Colonic mucosa (tissue), 4 donors: ENCODE measurements at places on chromosomes 5 and 9.

DNA sequence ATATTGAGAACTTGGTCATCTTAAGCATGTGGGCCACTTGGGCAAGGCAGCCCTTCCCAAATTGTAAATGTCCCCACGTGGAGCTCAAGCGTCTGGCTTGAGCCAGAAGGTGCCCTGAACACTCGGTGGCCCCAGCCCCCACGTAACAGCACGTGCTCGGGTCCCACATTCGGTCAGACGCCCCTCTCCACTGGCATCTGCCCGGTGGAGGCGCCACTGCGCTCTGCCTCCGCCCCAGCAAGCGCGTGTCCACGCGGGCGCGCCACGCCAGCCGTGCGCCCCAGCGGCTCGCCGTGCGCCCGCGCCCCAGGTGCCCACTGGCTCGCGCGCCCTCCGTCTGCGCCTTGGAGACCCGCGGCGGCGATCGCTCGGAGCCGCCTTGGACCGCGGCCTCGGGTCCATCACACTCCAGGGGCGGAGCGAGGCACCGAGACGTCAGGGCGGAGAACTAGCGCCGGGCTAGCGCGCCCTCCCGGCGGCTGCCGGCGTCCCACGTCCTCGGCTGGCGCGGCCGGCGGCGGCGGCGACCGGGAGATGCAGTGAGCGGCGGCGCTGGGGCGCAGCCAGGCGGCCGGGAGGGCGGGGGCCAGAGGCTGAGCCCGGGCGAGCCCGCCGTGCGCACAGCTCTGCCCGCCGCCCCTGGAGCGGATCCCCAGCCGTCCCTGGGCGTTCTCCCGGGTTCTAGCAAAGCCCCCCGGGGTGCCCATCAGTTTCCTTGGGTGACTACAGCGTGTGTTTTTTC lies at the start of gene PALM2AKAP2:
PALM2AKAP2 (plus strand) TSS at position 488 of the 742 bp plus-strand sequence. CDS start 291 bp downstream, outside the sequence.
- no peaks in the 10 kb centered on the region for H3K36me3 ChIP-seq
- no peaks in the 10 kb centered on the region for H3K27me3 ChIP-seq
- peak within 1 kb of the TSS; percentile 38 for H3K4me3 ChIP-seq
- no peak within 1 kb of the TSS for H3K27ac ChIP-seq
- no peaks in the 10 kb centered on the region for H3K4me1 ChIP-seq

- no peaks in the 10 kb centered on the region for H3K27me3 ChIP-seq
- no peak for DNase-seq
- H3K36me3 ChIP-seq = no peaks in the 10 kb centered on the region
- no peaks in the 10 kb centered on the region for H3K4me1 ChIP-seq
- H3K27ac ChIP-seq = no peak overlapping the region
- H3K4me3 ChIP-seq = no peak overlapping the region
Measured at GRCh38 chr5:106331415-106331814, 1339.3 kb downstream of the EFNA5 start.

GRCh38 chr5:5011151-5011550 lies 129.0 kb upstream of the ADAMTS16 start:
- no peak overlapping the region for H3K4me3 ChIP-seq
- no peaks in the 10 kb centered on the region for H3K36me3 ChIP-seq
- no peak for DNase-seq
- no peak overlapping the region for H3K27ac ChIP-seq
- no peaks in the 10 kb centered on the region for H3K27me3 ChIP-seq

DNA sequence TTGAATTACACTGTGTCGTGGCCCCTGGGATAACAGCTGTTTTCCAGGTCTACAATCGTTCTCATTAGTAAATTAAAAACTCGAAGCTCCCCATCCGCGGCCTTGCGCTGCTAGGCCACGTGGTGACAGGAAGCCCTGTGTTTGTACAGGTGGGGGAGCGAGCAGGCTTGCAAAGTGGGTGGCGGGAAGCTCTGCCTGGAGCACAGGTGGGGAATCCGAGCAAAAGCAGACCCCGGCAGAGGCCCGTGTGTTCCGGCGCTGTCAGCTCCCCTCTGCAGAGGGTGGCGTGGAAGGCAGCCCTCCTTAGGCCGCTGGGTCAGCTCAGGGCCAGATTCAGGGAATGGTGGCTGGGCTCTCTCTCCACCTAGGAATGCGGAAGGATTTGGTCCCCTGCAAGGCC lies 59.5 kb upstream of the ERCC6L2 start:
- no peak overlapping the region for H3K27ac ChIP-seq
- H3K36me3 ChIP-seq = no peaks in the 10 kb centered on the region
- DNase-seq = no peak

DNA sequence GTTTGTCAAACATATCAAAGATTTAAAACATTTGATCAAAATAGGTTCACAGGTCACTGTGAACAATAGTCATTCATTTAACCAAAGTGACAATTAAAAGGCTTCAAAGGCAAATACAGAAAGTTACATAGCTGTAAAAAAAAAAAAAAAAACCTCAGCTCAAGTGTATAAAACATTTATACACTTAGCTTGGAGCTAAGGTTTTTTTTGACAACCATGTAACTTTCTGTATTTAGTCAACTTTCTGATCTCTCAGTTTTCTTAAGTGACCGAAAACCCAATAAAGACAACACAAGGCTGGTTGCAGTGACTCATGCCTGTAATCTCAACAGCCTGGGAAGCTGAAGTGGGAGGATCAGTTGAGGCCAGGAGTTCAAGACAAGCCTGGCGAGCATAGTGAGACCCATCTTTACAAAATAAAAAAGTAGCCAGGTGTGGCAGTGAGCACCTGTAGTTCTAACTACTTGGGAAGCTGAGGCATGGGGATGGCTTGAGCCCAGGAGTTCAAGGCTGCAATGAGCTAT lies 16.4 kb upstream of the UBTD2 start:
- no peak overlapping the region for H3K27ac ChIP-seq
- no peaks in the 10 kb centered on the region for H3K27me3 ChIP-seq
- no peak for DNase-seq
- no peaks in the 10 kb centered on the region for H3K36me3 ChIP-seq
- H3K4me3 ChIP-seq = no peak overlapping the region

DNA sequence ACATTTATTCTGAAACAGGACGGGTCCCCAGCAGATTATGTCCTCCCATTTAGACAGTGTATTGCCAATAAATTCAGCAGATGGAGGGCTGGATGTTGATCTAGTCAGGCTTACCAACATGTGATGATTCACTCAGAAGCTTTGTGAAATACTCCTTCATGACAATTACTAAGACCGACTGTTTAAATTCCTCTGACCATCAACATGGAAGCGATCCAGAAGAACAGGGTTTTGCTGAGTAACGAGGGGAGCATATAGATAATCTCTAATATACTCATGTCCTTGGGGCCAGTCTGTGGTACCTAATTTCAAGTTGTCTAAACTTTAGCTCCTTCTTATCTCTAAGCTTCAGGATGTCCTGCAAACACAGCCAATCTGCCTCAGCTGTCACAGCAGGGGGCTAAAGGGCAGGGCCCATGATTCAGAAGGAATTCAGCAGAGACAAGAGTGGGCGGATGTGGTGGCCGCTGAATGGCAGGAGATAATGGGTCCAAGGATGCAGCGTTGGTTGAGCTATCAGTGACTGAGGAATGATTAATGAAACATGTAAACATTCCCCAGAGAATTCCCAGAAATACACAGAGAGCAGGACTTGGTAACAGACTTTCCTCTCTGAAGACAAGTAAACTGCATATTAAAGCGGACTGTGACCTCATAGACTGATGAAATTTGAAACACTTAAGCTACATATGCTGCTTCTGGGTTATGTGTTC lies 109.4 kb downstream of the ANKRD55 start:
- no peaks in the 10 kb centered on the region for H3K27me3 ChIP-seq
- no peaks in the 10 kb centered on the region for H3K4me1 ChIP-seq
- H3K4me3 ChIP-seq = no peak overlapping the region
- peak; percentile 34 for DNase-seq
- H3K27ac ChIP-seq = peak overlapping the region; percentile 39
- no peaks in the 10 kb centered on the region for H3K36me3 ChIP-seq

DNA sequence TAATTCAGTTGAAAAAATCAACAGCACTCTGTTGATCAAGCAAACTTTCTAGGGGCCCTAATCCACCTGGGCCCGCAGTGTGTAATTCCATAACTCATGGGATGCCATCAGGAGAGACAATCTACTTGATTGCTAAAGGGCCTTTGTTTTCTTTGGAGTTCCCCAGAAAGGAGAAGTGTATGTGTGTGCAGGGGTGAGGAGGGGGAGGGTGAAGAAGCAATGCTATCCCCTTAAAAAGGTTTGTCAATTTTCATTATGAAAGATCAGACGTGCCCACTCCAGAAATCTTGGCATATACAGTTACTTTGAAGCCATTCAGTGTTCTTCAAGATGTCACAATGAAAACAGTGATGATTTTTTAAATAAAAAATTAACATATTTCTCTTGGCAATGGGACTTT lies 6.2 kb downstream of the PARP8 start:
- no peaks in the 10 kb centered on the region for H3K4me1 ChIP-seq
- no peak for DNase-seq
- H3K27me3 ChIP-seq = no peaks in the 10 kb centered on the region
- no peaks in the 10 kb centered on the region for H3K36me3 ChIP-seq
- H3K4me3 ChIP-seq = no peak overlapping the region

GRCh38 chr5:126384985-126385384 lies 38.2 kb upstream of the GRAMD2B start:
- DNase-seq = no peak
- H3K27me3 ChIP-seq = no peaks in the 10 kb centered on the region
- H3K4me3 ChIP-seq = no peak overlapping the region
- peak overlapping the region; percentile 24 for H3K27ac ChIP-seq
- H3K36me3 ChIP-seq = no peaks in the 10 kb centered on the region
- H3K4me1 ChIP-seq = peaks cover 6% of the 10 kb centered on the region

DNA sequence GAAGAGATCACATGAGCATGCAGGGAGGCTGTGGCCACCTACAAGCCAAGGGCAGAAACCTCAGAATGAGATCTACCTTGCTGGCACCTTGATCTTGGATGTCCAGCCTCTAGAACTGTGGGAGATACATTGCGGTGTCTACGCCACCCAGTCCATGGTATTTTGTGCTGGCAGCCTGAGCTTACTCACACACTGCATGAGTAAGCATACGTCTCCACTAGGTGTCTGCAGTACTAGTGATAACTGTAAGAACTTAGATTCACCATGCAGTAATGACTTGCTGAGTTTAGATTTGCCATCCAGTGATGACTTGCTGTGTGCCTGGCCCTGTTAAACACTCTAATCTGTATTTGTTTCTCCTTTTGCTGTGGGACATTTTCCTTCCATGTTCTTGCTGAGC lies 417.7 kb downstream of the GADD45G start:
- no peak overlapping the region for H3K4me3 ChIP-seq
- DNase-seq = no peak
- H3K4me1 ChIP-seq = no peaks in the 10 kb centered on the region
- H3K27me3 ChIP-seq = no peaks in the 10 kb centered on the region
- no peaks in the 10 kb centered on the region for H3K36me3 ChIP-seq
- H3K27ac ChIP-seq = no peak overlapping the region

GRCh38 chr9:115170358-115171073 lies 52.6 kb upstream of the TNC start:
- no peaks in the 10 kb centered on the region for H3K27me3 ChIP-seq
- H3K36me3 ChIP-seq = no peaks in the 10 kb centered on the region
- DNase-seq = no peak
- no peaks in the 10 kb centered on the region for H3K4me1 ChIP-seq
- H3K4me3 ChIP-seq = no peak overlapping the region

DNA sequence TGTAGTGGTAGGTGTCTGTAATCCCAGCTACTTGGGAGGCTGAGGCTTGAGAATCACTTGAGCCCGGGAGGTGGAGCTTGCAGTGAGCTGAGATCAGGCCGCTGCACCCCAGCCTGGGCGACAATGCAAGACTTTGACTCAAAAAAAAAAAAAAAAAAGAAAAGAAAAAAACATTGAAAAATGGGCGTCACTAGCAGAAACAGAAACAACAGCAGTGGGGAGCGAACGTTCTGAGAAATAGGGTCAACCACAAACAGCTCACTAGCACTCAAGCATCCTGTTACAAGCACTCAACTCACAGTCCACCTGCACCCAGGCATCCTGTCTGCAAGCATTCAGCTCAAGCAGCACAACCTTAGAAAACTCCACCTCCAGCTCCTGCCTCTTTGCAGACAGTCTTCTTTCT lies 17.2 kb downstream of the TRIM14 start:
- no peak overlapping the region for H3K4me3 ChIP-seq
- H3K27me3 ChIP-seq = no peaks in the 10 kb centered on the region
- no peak for DNase-seq
- H3K4me1 ChIP-seq = peaks cover 6% of the 10 kb centered on the region

DNA sequence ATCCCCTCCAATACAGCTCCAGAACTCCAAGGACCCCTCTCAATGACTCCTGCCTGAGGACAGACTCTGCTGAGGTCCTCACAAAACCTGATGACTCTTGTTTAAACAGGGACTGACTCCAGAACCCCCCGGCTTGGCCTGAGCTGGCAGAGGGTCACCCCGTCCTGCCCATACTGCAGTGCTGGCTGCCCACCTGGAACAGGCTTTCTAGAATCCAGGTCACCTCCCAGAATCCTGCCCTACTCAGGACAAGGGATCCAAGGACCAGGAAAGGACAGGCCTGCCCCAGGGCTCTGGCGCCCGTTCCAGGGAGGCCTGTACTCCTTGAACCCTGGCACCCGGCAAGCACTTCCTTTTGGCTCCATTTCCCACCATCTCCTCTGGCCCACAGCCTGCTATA lies 22.2 kb downstream of the RALGDS start:
- no peak overlapping the region for H3K27ac ChIP-seq
- no peaks in the 10 kb centered on the region for H3K27me3 ChIP-seq
- no peak for DNase-seq

GRCh38 chr5:42750507-42750906 lies 6.1 kb upstream of the CCDC152 start:
- no peak for DNase-seq
- no peak overlapping the region for H3K27ac ChIP-seq
- H3K36me3 ChIP-seq = no peaks in the 10 kb centered on the region
- H3K4me1 ChIP-seq = no peaks in the 10 kb centered on the region
- H3K27me3 ChIP-seq = no peaks in the 10 kb centered on the region

GRCh38 chr9:75186767-75187380 lies 98.6 kb downstream of the OSTF1 start:
- H3K36me3 ChIP-seq = no peaks in the 10 kb centered on the region
- H3K27me3 ChIP-seq = no peaks in the 10 kb centered on the region
- H3K4me3 ChIP-seq = no peak overlapping the region
- no peak for DNase-seq

DNA sequence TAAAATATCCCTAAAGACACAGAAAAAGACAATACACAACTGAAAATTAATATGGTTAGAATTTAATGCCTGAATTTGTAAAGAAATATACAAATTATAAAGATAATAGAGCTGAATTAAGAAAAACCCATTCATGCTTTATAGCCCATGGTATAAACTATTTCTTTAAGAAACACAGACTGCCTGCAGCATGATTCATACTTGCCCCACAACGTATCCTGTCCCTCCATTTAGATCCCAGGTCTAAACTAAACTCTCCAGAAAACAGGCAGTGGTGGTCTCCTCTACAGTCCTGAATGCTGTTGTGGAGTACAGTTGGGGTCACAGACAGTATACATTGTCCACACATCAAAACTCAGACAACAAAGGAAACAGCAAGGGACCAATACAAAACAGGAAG lies 24.8 kb downstream of the IL6ST start:
- no peak for DNase-seq
- H3K27ac ChIP-seq = no peak overlapping the region
- no peaks in the 10 kb centered on the region for H3K4me1 ChIP-seq
- no peaks in the 10 kb centered on the region for H3K36me3 ChIP-seq
